ENCODE measurements at places on chromosomes 3 and 15.

- DNase-seq, result no peak
Measured at GRCh38 chr15:59410391-59410896, 27.5 kb upstream of the FAM81A start.

DNA sequence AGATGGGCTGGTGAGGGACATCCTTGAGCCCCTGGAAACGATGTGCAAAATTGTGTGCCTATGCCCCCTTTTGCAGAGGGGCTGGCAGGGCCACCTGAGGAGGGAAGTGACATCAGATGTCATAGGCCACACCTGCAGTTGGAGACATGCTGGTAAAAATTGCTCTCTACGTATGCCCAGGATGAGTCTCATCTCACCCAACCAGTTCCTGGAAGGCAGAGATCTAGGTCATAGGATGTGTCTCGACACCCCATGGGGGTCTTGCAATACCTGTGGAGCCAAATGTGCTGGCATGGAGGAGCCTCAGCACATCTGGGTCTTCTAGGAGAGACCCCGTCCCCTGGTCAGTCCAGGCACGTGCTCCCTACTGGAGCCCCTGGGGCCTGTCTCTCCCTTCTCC lies 96.5 kb upstream of the TLE3 start:
- DNase-seq, result no peak

GRCh38 chr15:66702035-66702786 lies at the start of gene SMAD6:
Gene SMAD6 (plus strand): TSS chr15:66702236. CDS start chr15:66703259, 1,023 bp downstream.
- DNase-seq, result peak; percentile 94

GRCh38 chr15:43792761-43793476 lies 799 bp downstream of the SERF2 start:
- DNase-seq, result peak; percentile 25

DNA sequence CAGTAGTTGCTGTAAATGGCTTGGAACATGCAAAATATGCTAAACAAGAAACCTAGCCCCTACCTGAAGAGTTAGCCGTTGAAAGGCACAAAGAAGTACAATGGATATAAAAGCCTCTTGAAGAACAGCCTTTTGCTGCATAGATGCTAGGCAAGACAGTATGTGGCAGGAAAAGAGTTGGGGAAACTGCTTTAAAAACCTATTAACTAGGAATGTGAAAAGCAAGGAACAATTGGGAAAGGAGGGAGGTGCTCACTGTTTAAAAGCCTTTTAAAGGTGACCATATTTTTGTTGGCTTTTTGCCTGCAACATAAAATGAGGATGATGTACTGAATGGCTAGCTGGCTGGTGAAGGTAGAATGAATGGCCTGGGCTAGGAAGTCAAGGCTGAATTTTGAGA lies 24.5 kb upstream of the SOX2 start:
- DNase-seq, result no peak

DNA sequence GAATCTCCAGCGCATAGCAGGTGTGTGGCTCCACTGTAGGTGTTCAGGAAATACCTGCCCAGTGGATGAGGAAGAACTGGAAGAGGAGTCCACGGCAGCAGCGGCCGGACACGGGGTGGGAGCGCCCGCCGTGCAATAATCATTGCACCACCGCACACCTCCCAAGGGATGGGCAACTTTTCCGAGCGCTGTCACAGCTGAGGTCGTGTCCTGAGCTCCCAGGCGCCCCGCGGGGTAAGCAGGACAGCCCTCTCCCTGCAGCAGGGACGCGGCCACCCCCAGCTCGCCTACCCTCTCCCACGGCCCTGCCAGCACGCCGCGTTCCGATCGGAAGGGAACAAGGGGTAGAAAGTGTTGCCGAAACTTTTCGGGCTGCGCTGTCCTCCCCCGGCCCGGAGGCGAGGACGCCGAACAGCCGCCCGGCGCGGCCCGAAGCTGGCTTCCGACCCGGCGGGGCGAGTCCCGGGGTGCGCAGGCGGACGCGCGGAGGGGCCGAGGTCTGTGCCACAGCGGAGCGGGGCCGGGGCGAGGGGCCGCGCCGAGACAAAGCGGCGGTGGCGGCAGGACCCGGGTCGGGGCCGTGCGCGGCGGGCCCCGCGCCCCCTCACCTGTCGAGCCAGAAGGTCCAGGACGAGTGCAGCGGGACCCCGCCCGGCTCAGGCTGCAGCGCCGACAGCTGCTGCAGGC lies 475 bp downstream of the EIF4E3 start:
- DNase-seq, result peak; percentile 57

- no peak for DNase-seq
Measured at GRCh38 chr15:68501259-68501591, 69.3 kb upstream of the ITGA11 start.

DNA sequence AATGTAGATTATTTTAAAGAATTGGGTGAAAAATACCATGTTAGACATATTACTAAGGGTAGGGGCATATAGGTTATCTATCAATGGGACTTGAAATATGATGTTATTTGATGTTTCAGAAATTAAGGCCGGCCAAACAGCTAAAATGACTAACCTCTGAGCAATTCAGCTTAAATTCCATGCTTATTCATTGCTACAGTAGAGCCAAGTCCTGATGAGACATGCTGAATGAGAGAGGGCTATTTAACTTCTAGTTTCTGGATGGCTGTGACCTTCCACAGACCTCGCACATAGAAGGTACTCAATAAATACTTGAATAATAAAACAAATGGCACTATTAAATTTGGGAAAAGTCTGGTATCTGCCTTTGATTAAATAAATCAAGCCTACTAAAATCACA lies 175.6 kb upstream of the WNT5A start:
- peak; percentile 33 for DNase-seq

DNA sequence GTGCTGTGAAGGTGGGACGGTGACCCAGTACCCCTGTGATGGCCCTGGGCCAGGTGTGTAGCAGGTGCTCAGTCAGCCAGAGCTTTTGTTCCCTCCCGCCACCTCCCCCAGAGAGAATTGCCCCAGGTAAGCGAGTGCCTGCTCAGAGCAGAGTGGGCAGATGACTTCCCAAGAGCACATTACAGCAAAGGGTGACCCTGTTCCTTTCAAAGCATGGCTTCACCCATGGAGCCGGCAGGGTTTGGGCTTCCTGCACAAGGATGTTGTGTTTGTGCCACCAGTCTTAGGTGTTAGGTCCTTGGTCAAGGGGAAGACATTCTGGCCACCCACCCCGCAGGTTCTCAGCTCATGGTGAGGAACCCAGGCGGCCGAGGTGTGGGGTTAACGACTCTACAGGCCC lies 30.7 kb downstream of the SLC6A6 start:
- DNase-seq, result no peak

- DNase-seq, result no peak
Measured at GRCh38 chr15:69804786-69805185, 292.9 kb downstream of the TLE3 start.
